HT-29 (cell line): ENCODE measurements at places on chromosomes 3 and 15.

- no peak for DNase-seq
Observed at GRCh38 chr3:156397534-156397933, 157.4 kb downstream of the SSR3 start.

GRCh38 chr3:66372681-66373350, 128.0 kb downstream of the LRIG1 start:
- DNase-seq: peak; percentile 12

- no peak for DNase-seq
Observed at GRCh38 chr3:144463911-144464310, 492.3 kb downstream of the DIPK2A start.

DNA sequence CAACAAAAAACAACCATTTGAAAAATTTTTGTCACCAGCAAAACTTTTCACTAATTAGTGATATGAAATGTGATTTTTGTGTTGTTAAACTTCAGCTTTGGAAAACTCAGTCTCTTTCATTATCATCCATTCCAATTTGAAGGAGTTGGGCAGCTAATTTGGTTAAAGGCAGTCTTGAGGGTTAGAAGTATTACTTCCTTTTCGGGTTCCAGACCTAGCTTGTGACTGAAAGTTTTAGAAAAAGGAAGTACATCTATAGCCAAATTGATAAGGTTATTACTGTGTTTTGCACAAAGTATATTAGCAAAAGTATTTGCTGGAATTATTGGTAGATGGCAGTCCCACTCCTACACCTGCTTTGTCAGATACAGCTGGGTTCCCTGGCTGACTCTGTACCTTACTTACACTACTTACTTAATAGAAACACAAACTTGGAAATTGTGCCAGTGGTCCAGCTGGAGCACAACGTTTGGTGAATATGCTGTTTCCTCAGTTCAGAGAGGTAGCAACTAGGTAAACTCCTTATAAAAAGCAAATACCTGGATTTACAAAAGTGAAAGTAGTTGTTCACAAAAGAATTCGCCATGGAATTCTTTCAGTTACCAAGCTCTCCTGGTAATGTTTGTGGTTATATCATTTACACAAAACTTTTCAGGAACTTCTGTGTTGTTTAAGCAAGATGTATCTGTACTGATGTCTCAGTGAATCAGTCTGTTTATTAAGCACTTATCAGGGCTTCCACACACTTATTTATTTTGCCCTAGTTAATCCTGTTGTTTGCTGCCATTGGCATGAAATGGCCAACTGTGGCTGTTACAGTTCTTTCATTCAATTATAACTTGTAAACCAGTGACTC, 31.6 kb downstream of the TIPARP start:
- DNase-seq: no peak

DNA sequence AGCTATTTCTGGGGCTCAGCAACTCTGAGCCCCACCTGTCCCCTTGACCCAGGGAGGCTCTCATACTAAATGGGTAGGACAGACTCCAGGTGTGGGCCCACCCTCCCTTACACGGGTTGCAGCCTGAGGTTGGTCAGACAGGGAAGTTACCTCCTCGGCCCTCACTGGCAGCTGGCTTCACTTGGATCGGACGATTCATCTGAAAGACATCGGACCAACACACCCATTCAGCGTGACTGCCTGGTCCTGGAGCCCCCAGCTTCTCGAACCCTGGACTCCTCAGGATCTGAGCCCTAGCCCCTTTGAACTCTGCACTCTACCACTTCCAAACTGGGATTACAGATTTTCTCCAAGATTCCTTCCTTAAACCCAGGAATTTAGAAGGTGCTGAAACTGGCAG, 15.4 kb downstream of the CELF6 start:
- no peak for DNase-seq

- peak; percentile 48 for DNase-seq
Observed at GRCh38 chr3:169453256-169454059, 210.1 kb downstream of the MECOM start.

- no peak for DNase-seq
Observed at GRCh38 chr3:193010191-193010590, 92.5 kb upstream of the MB21D2 start.

GRCh38 chr3:150610785-150611184, 7.7 kb downstream of the SELENOT start:
- no peak for DNase-seq

GRCh38 chr3:37993820-37994638, 3.4 kb downstream of the VILL start:
- no peak for DNase-seq

DNA sequence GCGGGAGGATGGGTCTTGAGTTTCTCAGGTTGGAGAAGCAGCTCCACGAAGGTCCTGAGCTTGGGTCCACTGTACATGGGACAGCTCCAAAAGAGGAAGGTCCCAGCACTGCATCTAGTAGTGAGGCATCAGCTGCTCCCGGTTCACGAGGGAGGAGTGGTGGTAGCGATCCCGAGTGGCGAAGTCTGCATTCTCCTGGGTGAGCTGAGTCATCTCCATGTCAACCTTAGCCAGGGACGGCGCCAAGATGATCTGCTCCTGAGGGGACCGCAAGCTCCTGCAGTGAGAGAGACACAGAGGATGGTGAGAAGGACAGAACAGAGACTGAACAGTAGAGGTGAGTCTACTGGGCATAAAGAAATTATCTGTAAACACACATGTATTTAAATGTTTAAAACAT, 28.0 kb upstream of the HEG1 start:
- DNase-seq: no peak

DNA sequence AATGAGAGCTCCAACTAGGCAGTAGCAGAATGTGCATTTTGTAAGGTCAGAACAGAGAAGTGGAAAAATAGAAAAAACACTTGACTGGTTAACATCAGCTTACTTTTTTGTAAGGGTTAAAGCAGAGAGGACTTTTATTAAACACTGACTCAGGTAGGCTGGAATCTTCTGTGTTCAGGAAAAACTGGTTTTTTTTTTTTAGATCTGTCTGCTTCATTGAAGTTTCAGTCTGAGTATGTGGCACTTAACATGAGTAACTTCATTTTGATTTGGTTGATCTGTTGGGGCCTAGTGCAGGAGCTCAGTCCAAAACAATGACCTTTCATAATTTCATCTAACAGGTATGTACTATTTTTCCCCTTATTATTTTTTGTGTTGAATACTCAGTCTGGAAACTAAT, 141.1 kb downstream of the DOCK3 start:
- no peak for DNase-seq

GRCh38 chr15:92917598-92918407, 17.7 kb downstream of the CHD2 start:
- peak; percentile 100 for DNase-seq

- DNase-seq: no peak
Observed at GRCh38 chr3:42085641-42086376, 5.3 kb upstream of the TRAK1 start.

GRCh38 chr3:78279091-78279490, 1239.2 kb downstream of the ROBO2 start:
- no peak for DNase-seq

- DNase-seq: no peak
Observed at GRCh38 chr3:147304756-147305155, 101.6 kb downstream of the ZIC4 start.

DNA sequence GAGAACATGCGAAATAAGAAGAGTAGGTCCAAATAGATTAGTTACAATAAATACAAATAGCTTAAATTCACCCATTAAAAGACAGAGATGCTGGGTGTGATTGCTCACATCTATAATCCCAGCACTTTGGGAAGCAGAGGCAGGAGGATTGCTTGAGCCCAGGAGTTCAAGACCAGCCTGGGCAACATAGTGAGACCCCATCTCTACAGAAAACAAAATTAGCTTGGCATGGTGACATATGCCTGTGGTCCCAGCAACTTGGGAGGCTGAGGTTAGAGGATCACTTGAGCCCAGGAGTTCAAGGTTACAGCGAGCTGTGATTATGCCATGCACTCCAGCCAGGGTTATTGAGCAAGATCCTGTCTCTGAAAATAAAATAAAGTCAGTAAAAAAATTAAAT, 109.1 kb upstream of the WNT5A start:
- DNase-seq: no peak

DNA sequence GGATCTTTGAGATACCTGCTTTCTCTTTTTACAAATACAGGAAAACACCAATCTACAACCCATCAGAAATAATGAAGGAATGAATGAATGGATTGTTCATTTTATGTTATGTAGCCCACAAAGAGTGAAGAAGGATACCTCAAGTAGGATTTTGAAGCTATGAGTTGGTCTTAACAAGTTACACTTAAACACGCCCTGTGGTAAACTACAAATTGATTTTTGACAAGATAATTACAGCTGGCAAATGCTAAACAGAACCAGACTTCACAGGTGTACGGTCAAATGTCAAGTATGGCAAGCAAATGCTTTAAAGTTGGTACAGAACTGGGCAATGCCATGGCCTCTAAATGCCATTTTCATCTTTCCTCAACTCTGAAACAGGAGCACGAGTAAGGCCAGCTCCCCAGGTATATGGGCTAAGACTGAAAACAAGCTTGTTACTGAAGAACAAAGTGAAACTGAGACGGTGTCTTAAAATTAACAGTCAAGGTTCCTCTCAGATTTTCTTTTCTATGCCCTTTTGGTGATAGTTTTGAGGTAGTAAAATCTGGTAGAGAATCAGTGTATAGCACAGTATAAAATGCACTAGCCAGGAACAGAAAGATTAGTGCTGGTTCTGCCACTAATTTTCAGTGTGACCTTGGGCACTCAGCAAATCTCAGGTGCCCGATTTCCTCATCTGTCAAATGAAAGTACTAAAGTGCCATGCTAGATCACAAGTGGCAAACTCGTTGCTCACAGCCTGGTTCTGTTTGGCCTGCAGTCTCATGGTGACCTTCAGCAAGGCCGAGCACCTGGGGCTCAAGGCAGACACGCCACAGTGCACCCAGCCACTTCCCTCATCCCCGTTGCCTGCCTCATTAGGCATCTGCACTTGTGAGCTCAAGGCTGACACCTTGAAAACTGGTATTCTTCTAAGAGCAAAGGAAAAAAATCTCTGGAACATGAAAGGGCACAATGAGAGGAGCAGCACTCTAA, 9.5 kb downstream of the RUVBL1 start:
- no peak for DNase-seq

DNA sequence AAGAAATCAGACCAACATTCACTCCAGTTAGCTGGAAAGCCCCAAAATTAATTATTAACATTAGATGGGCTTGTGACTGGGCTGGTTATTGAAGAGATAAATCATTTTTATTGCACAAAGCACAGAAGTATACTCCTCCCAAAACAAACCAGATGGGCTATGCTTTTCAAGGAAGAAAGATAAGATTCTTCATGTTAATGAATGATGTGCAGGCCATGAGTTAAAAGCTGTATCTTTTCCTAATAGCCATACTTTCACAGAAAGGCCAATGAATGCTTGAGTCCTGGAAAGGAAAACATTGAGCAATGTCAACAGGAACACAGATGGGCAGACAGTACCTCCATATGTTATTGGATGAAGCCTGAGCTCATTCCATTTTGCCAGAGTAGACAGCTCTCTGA, 55.4 kb downstream of the OCA2 start:
- no peak for DNase-seq

- no peak for DNase-seq
Observed at GRCh38 chr15:68441045-68441743, 9.2 kb upstream of the ITGA11 start.

DNA sequence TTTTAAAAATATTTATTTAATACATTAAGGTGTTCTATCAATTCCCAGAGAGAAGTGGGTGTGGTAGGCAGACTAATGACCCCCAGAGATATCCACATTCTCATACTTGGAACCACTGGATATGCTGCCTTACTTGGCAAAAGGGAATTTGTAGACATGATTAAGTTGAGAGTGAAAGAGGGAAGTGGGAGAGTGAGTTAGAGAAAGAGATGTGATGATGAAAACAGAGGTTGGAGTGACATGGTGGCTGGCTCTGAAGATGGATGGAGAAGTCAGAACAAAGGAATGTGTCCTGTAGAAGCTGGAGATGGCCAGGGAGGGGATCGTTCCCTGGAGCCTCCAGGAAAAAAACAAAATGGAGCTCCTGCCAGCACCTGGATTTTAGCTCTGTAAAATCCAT, 32.0 kb downstream of the TNFAIP8L3 start:
- DNase-seq: no peak

- DNase-seq: no peak
Observed at GRCh38 chr3:151537726-151538125, 76.9 kb upstream of the IGSF10 start.

GRCh38 chr3:188349351-188349901, 195.5 kb downstream of the LPP start:
- DNase-seq: peak; percentile 31

- DNase-seq: no peak
Observed at GRCh38 chr15:98443526-98443925, 204.8 kb upstream of the IGF1R start.

GRCh38 chr3:52176951-52177700, 20.8 kb upstream of the ALAS1 start:
- DNase-seq: no peak

- no peak for DNase-seq
Observed at GRCh38 chr15:21269121-21269520, 171.2 kb downstream of the POTEB3 start.

GRCh38 chr15:39628144-39628508, 47.2 kb downstream of the THBS1 start:
- DNase-seq: no peak

DNA sequence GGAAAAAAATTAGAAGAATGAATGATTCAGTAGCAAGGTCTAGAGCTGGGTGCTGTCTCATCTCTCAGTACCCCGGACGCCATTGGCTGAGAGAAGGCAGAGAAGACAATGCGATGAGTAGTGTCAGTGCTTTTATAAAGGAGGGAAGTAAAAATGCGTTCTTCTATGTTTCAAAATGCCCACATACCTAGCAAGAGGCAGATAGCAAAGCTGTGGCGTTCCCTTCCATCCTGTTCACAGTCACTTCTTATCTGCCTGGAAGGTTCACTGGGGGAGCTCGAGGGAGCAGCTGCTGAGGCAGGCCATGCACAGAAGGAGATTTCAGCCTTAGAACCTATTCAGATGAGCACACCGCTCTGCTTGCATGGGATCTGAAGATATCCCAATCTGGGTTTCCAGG, 234.0 kb downstream of the RPLP1 start:
- no peak for DNase-seq

- no peak for DNase-seq
Observed at GRCh38 chr15:84844964-84845363, 27.8 kb downstream of the ALPK3 start.

DNA sequence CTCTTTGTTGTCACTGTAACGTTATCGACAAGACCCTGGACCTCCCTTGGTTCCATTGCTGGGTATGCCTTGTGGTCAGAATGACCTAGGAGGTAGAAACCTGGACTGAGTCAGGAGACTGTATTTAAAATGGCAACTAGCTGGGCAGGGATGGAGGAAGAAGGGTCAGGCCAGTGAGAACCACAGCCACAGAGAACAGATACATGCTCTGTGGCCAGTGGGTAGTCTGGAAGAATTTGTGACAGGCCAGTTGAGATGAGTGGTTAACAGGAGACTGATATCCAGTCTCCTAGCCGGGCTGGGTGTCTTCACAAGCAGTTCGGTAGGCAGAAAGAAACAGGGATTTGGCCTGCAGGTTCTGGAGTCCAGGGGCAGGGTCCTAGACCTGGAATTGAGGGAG, 58.9 kb downstream of the SNRK start:
- no peak for DNase-seq

GRCh38 chr15:62338497-62338896, 173.4 kb upstream of the C2CD4B start:
- no peak for DNase-seq

GRCh38 chr3:120689395-120689794, 7.4 kb upstream of the HGD start:
- DNase-seq: no peak

GRCh38 chr15:63107895-63108546, 13.6 kb upstream of the LACTB start:
- DNase-seq: peak; percentile 70
